Esophagus muscularis mucosa (tissue), 4 donors: ENCODE measurements at places on chromosomes 5 and 9.

- no peak for DNase-seq
Observed at GRCh38 chr5:166401391-166401790, 1890.1 kb upstream of the WWC1 start.

DNA sequence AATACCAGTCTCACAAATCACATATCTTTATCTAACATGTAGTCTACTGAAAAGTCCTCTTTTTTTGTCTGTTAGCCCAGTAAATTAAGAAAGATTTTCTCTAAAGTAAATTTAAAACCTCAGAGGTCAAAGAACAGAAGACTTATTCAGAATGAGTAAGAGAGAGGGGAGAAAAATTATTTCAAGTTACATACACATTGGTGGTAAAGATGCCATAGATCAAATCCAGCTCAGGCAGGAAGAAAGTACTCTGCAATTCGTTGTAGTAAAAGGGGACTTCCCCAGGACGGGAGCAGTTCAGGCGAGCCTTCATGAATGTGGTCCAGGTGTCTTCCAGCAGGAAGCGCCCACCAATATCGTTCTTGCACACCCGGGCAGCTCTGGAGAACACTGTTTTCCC is 344.1 kb downstream of the SEMA5A start:
- no peak for DNase-seq

DNA sequence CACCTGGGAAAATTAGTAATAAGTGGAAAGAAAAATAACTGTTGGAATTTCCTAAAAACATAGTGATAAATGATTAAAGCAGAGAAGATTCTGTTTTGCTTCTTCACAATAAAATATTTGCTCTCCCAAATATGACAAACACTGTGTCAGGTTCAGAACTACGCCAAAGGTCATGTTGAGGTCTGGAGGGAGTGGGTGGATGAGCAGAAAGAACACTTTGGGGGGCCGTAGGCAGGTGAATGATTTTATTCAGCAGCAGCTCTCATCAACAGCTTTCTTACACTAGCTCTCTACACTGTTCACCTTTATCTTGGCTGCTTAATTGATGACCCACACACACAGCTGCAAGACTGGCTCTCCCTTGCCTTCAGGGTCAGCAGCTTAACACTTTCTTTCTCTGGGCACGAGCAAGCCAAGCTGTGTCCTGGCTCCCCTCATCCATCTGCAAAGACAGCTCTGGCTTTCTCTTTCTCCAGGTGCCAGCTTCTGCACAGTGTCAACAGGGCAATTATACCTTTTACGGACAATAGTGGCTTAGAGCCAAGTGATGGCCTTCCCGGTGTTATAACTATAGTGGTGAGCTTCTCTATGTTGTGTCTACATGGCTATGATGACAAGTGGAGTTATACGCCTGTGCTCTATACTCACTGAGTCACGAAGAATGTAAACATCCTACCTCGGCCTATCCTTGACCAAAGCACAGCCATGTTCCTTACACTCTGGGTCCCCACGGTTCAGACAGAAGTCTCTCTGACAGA is 18.9 kb upstream of the GPX8 start:
- DNase-seq = peak; percentile 60

DNA sequence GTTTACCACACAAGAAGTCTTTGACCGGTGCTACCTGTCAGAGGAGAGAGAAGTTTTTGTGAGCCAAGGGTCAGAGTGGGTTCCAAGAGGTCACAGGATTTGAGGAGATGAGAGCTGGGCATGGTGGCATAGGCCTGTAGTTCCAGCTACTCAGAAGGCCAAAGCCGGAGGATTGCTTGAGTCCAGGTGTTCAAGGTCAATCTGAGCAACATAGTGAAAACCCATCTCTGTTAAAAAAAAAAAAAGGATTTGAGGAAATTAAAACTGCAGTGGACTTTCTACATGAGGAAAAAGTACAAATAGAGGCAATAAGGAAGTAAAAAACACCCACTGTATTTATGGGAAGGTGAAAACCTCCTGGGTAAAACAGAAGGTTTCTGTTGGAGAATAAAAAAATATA is 63.8 kb downstream of the PHAX start:
- no peak for DNase-seq

GRCh38 chr5:24363789-24364481 is 280.8 kb downstream of the CDH10 start:
- DNase-seq = no peak

- DNase-seq = no peak
Observed at GRCh38 chr5:163915481-163915961, 410.1 kb downstream of the MAT2B start.

DNA sequence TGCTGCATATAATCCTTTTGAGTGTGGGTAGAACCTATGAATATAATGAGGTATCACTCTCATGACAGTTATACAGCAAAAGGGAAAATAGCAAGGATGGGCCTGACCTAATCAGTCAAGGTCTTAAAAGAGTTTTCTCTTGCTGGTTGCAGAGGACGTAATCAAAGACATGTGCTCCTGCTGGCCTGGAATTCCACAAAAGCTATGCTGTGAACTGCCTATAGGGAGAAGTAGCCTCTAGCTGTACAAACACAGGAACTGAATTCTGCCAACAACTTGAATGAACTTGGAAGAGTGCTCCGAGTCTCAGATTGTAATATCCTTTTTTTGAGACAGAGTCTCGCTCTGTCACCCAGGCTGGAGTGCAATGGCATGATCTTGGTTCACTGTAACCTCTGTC is 195.6 kb downstream of the PLK2 start:
- no peak for DNase-seq

DNA sequence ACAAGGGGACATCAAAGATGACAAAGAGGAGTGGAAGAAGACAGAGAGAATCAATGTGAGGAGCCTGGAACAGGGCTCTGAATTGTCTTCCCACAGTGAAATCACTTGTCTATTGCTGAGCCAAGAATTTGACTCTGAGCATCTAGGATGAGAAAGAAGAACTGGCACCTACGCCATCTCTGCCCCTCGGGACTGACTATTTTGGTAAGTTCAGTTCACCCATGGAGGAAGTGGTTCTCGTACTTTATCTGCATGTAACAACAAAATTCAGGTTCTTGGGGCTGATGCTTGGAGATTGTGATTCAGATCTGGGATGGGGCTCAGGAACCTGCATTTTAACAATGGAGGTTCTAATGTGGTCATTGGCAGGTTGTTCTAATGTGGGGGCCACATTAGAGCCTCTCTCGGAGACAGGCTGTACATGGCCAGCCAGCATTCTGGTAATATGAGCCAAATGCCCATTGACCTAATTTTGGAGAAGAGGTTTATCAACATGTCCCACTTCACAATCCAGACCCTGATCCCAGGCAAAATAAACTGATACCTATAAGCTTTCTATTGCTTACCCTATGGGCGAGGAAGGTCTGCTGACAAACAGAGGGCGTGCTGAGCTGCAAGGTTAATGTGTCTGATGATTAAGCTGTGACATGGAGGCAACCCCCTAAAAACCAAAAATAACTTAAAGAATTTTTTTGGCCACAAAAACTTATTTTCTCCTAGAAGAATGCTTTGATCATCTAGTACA is 2.7 kb upstream of the IL12B start:
- peak; percentile 60 for DNase-seq

DNA sequence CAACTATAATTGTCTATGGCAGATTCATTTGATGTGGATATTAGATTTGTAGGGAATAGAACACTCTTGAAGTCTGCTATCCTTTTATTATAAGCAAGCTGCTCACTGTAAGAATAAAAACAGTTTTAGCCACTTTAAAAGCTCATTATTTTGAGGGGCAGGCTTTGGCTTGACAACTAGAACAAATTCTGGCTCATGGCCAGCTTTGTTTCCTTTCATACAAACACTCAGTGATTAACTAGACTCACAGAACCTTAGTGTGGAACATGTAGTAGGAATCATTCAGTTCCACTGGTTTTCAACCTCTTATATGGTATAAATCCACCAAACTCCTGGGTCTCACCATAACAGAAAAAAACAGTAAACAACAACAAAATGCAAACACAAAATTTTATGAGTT is 27.4 kb upstream of the CEP120 start:
- DNase-seq = no peak

DNA sequence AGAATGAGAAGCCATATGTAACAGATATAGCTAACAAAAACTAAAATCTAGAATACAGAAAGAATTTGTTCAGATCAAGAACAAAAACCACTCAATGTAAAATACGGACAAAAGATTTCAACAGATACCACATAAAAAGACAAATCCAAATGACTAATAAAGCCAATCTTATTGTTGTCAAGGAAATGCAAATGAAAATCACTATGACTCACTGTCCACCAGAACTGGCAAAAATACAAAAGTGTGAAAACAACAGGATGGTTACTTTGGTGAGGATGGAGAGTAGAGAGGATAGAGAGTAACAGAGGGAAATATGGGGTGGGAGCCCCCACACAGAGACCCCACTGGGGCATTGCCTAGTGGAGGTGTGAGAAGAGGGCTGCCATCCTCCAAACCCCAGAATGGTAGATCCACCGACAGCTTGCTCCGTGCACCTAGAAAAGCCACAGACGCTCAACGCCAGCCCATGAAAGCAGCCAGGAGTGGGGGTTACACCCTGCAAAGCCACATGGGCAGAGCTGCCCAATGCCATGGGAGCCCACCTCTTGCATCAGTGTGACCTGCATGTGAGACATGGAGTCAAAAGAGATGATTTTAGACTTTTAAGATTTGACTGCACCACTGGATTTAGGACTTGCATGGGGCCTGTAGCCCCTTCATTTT is 15.2 kb upstream of the RHOBTB3 start:
- DNase-seq = no peak

- no peak for DNase-seq
Observed at GRCh38 chr5:33846851-33847250, 44.9 kb downstream of the ADAMTS12 start.

DNA sequence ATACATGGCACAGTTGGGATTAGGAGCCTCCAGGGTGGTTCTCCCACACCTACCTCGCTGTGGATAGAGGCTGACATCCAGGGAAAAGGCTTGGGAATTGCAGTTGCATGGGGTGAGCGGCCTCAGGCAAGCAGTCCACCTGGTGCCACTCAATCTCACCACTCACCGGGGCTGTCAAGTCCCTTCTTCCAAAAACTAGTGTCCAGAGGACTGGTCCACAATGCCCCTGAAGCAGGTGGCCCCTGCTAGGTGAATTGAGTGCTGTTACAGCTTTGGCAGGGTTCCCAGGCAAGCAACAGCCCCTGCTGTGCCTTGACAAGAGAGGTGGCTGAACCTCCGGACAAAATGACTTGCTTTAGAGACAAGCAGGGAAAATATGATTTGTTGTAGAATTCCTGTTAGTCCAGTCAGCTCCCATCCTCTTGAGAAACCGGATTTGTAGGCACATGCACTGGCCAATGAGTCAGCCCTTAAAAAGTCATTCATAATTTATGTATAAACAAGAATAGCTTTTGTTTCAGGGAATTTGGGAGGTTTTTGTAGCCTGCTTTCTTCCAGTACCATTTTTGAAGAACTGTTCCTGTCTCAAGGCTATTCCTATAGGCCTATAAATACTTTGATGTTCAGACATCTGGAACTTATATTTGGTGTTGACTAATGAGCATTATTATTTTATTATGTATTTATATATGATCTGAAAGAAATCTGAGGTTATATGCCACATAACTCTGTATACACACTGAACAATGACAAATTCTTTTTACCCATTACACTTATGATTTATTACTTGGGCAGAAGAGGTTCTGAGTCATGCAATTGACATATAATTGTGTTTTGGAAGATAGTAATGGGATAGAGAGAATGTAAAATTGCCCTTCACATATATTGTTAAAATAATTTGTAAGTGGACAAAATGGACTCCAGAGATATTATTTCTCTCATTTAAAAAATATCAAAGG is 411.1 kb downstream of the ACTL7B start:
- no peak for DNase-seq

- no peak for DNase-seq
Observed at GRCh38 chr5:125630237-125630636, 793.0 kb upstream of the GRAMD2B start.

DNA sequence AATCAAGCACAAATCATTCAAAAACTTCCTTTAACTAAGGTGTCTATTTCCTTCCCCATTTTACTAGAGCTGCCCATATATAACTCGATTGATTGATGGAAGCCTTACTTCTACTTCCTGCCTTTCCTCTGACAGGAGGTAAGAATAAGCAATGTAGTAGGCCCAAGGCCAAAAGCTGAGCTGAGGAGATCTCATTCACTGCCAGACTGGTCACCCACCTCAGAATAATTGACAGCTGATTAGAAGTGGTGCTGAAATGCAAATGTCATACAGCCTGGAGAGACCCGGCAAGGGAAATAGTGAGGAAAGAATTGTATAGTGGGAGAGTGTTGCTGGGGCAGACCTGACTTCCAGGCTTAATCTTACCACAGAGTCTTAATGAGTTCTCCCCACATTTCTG is 239.9 kb downstream of the SAXO1 start:
- peak; percentile 79 for DNase-seq

DNA sequence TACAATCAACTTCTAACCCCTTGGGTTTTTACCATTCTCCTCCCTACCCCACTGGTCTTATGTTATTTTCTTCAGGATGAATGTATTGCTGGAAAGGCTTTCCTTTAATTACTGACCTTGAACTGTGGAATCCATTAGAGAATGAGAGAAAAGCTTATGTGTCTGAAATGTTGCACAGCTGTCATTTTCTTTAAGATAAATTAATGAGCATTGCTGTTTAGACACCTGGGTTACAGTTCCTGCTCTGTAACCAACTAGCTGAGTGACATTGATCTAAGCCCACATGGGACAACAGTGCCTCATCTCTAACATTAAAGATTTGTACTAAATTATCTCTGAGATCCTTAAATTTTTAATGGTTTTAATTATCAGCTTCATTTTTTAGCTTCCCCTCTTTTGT is 507.0 kb downstream of the TAF11L14 start:
- DNase-seq = no peak

DNA sequence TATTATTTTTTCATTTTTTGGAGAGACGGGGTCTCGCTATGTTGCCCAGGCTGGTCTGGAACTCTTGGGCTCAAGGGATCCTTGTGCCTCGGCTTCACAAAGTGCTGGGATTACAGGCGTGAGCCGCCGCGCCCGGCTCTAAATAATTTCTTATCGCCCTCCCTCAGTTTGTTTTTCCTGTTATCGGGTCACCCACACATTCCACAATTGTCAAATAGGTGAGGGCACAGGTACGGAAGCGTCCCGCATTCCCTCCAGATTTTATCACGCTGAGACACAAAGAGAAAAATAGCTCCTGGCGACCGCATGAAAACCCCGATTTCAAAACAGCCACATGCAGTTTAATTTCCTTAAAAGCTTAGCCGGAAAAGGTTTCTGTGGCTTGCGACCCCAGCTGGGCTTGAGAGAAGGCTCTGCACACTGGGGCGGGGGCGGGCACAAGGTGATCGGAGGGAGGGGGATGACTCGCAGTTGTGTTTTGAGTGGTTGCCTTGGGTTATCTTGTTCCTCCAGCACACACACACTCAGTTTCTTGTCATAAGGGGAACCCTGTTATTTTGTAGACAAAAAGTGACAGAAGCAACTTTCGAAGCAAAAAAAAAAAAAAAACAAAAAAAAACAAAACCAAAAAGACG is 717 bp upstream of the IQGAP2 start:
- DNase-seq = no peak
